ENCODE measurements at places on chromosomes 6 and 20.

GRCh38 chr6:170253910-170254269, 37.0 kb downstream of the DLL1 start:
- no peak for DNase-seq

- no peak for DNase-seq
Measured at GRCh38 chr6:113600551-113601339, 256.4 kb upstream of the MARCKS start.

DNA sequence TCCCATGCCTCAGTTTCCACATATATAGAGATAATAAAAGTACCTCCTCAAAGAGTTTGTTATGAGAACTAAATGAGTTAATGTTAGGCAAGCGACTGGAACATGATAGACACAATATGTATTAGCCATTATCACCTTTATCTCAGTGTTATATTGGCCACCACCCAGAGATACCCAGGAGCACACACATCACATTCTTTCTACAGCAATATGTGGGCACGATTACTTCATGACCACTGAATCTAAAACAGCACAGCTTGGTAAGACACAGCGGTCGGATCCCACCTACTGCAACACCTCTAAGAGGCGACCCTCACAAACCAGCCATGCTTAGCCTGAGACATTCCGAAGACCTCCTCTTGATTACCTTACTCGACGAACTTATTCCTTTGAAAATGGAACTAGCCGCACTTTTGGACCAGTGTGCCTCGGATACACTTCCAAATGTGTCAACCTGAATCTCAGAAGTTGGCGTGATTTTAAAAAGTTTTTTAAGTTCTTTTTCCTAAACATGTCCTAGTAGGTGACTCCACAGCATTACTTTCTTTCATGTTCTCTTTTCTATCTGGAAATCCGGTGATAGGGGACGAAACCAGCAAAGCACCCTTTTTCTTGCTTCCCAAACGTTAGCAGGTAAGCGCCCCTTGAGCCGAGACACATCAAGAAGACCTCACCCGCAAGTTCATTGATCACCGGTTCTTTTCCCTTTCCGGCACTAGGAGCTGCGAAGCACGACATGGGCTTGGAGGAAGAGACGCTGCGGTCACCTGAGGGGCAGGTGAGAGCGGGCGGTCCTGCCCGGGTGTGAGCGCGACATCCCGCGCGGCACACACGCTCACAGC, 923 bp downstream of the GMDS start:
- DNase-seq: peak; percentile 2

GRCh38 chr20:37463726-37464494, 57.1 kb upstream of the NNAT start:
- DNase-seq: no peak

DNA sequence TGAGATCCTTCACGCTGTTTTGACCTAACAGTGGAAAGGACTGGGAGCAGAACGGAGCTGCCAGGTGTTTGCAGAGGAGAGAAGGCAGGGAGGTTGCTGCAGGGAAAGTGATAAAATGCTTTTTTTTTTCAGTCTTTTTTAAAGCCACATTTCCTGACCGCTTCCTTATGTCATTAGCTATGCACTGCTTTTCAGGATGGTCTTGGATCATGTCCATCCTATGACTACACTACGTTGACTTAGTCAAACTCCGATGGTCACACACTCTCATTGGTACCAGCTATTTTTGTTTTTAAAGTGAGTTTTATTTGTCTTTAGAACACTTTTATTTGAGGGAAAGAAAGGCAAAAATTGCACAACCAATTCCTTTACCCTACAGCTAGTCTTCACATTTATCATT, 89.2 kb upstream of the EXOC2 start:
- DNase-seq: no peak

DNA sequence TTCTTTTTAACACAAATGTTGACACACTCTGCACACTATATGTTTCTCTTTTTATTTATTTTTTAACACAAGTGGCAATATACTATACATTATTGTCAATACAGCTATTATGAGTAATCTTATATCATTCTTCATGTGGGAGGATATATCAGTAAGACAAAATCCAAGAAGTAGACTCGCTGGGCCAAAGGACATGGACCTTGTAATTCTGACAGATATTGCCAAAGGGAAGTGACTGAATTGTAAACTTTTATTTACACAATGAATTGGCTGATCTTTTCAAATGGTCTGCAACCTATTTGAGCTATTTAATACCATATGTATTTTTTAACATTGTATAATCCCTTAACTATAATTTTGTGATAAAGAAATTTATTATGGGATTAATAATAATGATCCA, 56.0 kb downstream of the CCDC170 start:
- no peak for DNase-seq

GRCh38 chr6:35318196-35319171, 20.9 kb downstream of the DEF6 start:
- DNase-seq: peak; percentile 74

DNA sequence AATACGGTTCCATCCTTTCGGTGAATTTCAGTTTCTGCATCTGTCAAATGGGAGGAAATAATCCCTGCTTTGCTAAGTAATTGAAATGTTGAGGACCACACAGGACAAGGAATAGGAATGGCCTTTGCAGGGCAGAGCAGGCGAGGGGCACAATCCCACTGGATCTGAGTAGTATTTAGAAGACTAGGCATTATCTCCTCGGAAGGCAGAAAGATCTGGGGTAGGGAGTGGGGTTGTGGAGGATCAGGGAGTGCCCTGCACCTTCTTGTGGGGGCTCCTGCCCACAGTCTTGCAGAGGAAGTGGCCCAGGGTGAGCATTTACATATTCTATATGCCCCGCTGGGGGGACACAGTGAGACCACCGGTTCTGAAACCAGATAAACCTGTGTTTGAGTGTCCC, 87.1 kb upstream of the SIRPA start:
- DNase-seq: no peak

DNA sequence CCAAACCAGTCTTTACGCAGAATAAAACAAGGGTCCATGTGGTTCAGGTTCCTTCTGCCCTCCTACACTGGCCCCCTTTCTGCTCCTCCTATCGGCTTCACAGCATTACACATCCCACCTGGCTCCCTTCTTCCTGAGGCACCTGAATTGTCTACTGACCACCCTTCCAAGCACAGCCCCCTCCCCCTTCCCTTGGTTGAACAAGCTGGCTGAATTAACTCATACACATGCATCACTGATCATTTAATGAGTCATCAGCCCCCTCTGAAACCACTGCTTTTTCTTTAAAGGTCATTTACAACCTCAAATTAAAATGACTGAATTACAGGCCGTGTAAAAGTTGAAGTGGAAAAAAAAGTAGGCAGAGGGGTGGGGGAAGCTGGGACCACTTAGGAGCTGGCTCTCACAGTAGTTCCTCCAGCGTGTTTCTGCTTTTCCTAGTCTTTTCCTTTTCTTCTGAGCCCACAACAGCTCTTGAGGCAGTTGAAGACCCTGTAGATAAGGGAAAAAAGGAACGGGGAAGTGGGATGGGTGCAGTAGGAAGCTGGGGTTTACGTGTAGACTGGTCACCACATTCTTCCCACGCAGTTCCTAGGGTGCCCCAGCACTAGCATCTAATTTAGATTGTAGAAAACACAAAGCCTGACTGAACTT, 67.6 kb downstream of the FYN start:
- no peak for DNase-seq

DNA sequence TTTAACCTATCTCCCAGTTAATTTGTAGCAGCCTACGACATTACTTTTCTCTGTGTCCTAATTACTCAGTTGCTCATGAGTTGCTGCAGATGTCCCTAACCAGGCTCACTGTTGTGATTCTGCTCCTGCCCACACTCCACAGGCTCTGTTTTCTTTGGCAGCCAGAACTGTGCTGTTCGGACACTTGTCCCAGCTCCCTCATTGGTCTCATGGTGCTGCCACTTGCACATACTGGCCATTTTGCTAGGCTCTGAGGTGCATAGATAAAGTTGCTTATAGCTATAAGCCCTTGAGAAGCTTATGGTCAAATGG, 55.0 kb downstream of the NOX3 start:
- no peak for DNase-seq

GRCh38 chr6:29628419-29629281, 4.3 kb downstream of the GABBR1 start:
- peak; percentile 56 for DNase-seq

- DNase-seq: no peak
Measured at GRCh38 chr6:163790266-163790840, 375.8 kb downstream of the QKI start.

- DNase-seq: no peak
Measured at GRCh38 chr20:5031206-5031557, 29.9 kb upstream of the SLC23A2 start.

DNA sequence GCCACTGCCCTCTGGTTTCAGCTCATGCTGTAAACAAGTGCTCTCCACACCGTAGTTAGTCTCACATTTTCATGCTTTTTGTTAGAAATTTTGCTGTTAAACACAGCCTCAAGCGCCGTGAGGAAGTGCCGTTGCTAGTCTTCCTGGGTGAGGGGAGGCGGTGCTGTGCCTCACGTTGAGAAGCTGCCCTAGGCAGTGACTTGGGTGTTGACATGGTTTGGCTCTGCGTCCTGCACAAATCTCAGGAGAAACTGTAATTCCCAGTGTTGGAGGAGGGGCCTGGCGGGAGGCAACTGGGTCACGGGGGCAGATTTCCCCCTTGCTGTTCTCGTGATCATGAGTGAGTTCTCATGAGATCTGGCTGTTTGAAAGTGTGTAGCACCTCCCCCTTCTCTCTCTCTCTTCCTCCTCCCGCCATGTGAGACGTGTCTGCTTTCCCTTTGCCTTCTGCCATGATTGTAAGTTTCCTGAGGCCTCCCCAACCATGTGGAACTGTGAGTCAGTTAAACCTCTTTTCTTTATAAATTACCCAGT, 95.8 kb downstream of the ERMARD start:
- no peak for DNase-seq

DNA sequence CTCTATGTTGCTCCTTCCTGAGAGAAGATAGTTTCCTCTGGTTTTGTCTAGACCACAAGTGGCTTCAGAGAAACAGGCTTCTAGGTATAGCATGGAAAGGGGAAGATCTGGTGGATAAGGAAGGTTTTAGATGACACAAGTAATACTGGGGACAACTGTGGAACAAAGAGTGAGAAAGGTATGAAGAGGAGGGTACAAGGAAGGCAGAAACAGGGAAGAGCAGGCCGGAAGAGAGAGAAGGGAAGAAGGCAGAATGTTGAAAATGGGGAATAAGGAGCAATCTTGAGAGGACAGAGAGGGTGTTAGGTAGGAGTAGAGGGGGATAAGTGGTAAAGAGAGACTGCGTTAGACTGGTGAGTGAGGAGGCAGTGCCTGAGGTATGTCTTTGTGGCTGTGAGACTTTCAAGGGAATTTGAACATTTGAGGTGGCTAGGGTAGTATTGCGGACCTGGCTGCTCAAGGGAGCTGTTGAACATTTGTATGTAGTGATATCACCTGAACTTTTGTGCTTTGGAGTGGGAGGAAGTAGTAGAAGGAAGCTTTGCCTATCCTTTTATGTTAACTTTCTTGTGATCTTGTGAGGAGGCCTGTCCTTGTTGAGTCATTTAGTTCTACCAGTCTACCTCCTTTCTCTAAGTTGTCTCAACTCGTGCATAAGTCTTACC, 69.5 kb downstream of the FOXO3 start:
- DNase-seq: no peak

DNA sequence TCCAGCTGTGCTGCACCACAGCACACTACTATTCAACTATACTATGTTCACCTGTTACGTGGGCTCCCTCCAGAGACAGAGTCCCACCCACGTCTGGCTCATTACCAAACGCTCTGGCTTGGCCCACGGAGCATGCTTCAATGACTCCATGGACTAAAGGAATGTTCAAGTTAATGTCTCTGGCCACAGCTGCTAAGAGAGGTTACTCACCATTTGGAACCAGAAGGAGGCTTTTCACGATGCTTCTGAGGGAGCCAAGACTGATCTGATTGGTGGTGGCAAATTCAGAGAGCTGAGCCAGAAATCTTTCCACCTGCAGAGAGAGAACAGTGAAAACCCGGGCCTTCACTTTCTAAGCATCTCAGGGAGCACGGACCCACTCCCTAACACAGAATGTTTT, 15.6 kb downstream of the COMMD7 start:
- no peak for DNase-seq

GRCh38 chr20:21151791-21152190, 25.9 kb downstream of the KIZ start:
- no peak for DNase-seq

- DNase-seq: peak; percentile 87
Measured at GRCh38 chr6:21588481-21589351, 4.8 kb upstream of the SOX4 start.

DNA sequence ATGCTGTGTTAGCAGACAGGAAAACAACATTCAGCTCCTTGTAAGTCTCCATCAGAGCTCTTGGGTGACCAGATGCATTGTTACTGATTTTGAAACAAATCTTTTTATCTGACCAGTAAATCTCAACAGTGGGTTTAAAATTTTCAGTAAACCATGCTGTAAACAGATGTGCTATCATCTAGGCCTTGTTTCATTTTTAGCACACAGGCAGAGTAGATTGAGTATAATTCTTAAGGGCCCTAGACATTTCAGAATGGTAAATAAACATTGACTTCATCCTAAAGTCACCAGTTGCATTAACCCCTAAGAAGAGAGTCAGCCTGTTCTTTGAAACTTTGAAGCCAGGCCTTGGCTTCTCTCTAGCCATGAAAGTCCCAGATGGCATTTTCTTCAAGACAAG, 237.2 kb upstream of the BMP2 start:
- DNase-seq: no peak

DNA sequence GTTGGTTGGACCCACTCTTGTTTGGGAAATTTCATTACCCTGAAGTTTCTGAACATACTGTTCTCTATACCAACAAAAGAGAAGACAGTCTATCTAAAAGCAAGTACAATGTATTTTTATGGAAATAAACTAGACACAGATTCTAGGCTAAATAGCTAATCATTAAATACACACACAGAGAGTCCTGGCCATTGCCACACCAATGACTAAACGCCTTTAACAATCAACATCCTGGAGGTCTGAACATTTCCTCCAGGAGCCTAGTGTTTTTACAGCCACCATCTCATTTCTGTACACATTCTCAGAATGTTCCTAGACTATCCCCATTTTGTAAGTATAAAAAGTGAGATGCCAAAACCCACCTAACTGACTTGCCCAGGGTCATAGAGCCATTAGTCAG, 141.6 kb upstream of the RREB1 start:
- no peak for DNase-seq

DNA sequence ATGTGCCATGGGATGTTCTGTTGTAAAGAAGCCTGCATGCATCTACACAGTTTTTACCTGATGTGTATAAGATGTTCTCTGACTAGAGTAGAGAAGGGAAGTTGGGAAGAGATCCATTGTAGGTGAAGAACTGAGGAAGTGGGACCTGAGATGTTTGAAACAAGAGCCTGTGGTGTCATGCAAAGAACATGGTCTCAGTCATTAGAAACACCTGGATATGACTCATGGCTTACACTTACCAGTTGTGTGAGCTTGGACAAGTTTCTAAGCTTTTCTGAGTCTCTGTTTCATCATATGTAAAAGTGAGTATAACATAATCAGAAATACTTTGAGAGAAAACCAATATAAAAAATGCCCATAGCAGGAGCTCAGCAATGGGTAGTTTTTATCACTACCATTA, 51.9 kb upstream of the SEC63 start:
- DNase-seq: no peak
